ENCODE measurements at places on chromosomes 7 and 10. TPM values are rescaled to one million over a fixed set of nuclear protein-coding genes. Genes with fewer than 3 reads are reported as not detected.

The PNLIP gene
- not detected for total RNA-seq

The CTAGE4 gene
- total RNA-seq, result not detected

The DKK1 gene
- total RNA-seq, result 9.6 TPM

The VSIR gene
- total RNA-seq, result 6.5 TPM

The PON1 gene
- total RNA-seq, result not detected

The VAX1 gene
- total RNA-seq, result not detected

The TRIM73 gene
- total RNA-seq, result 2.0 TPM

The LLCFC1 gene
- total RNA-seq, result not detected

The MYL7 gene
- total RNA-seq, result not detected

The SPDYE9 gene
- total RNA-seq, result not detected

The TOMM7 gene
- 149 TPM for total RNA-seq

The TEX47 gene
- total RNA-seq, result not detected

The PHKG1 gene
- total RNA-seq, result 0.52 TPM

The ADCY1 gene
- total RNA-seq, result 0.86 TPM

The SYPL1 gene
- 90.3 TPM for total RNA-seq

The SEC61G gene
- 180 TPM for total RNA-seq

The MSMB gene
- total RNA-seq, result not detected

The CNTNAP2 gene
- 0.09 TPM for total RNA-seq

The BMPR1A gene
- 0.98 TPM for total RNA-seq

The THSD7A gene
- 28.3 TPM for total RNA-seq

The NPY gene
- not detected for total RNA-seq

The AHR gene
- total RNA-seq, result 112 TPM

The IKZF1 gene
- 0.17 TPM for total RNA-seq

The RPEL1 gene
- total RNA-seq, result 0.09 TPM

The SFRP5 gene
- not detected for total RNA-seq

The TMEM270 gene
- total RNA-seq, result not detected

The REEP3 gene
- total RNA-seq, result 42.9 TPM

The NPC1L1 gene
- not detected for total RNA-seq

The SEMA4G gene
- 0.98 TPM for total RNA-seq

The FGL2 gene
- total RNA-seq, result 4.9 TPM

The LIPN gene
- not detected for total RNA-seq

The SLC18A3 gene
- total RNA-seq, result not detected

The HOXA1 gene
- total RNA-seq, result 0.43 TPM

The NPFFR1 gene
- not detected for total RNA-seq

The GPR15LG gene
- not detected for total RNA-seq

The OR13A1 gene
- not detected for total RNA-seq

The GRID2IP gene
- total RNA-seq, result 0.09 TPM

The HNRNPA2B1 gene
- 115 TPM for total RNA-seq

The CAV2 gene
- 88.0 TPM for total RNA-seq

The SEMA3E gene
- total RNA-seq, result 1.0 TPM

The ITPRID1 gene
- total RNA-seq, result not detected

The STEAP2 gene
- total RNA-seq, result 0.52 TPM

The MLXIPL gene
- not detected for total RNA-seq

The GIGYF1 gene
- 16.0 TPM for total RNA-seq

The ZNF22 gene
- total RNA-seq, result 34.6 TPM

The OGDHL gene
- total RNA-seq, result 0.22 TPM

The GARIN1A gene
- total RNA-seq, result 0.09 TPM

The CDC14C gene
- total RNA-seq, result under 0.01 TPM

The WNT8B gene
- total RNA-seq, result not detected

The FOXP2 gene
- 4.0 TPM for total RNA-seq

The DDX56 gene
- 43.3 TPM for total RNA-seq
